ENCODE measurements at places on chromosomes 4 and X.

DNA sequence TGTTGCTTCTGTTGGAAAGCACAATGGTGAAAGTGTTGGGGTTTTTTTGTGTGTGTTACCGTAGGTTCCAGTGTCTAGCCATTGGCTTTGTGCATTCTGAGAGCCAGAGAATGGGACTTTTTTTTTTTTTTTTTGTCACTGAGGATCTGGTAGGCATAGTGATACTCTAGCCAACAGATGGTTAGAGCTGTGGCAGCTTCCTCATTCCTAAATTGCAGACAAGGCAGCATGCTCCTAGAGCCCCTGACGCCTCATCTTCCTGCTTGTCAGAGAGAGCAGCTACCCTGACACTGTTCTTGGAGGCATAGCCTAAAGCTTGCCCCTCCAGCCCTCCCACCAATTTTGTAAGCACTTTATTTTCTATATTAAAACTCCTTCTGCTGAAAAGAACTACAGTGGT, 27.0 kb downstream of the ARHGEF9 start:
- no peak for DNase-seq

- DNase-seq, result no peak
Observed at GRCh38 chr4:73844345-73844744, 7.9 kb downstream of the CXCL6 start.

GRCh38 chr4:3656416-3657356, 109.5 kb upstream of the ADRA2C start:
- no peak for DNase-seq

GRCh38 chr4:38278255-38278654, 318.1 kb downstream of the PTTG2 start:
- peak; percentile 20 for DNase-seq

- DNase-seq, result peak; percentile 29
Observed at GRCh38 chr4:55397520-55398321, 2.0 kb downstream of the TMEM165 start.

GRCh38 chrX:15269120-15269519, 763 bp downstream of the ASB9 start:
- DNase-seq, result no peak

Data from large intestine (tissue), 12 donors.